NCI-H510A (cell line): ENCODE measurements at places on chromosomes 2 and 18.
A peak's percentile ranks its signal among the peaks of the same experiment; 100 is the strongest.

DNA sequence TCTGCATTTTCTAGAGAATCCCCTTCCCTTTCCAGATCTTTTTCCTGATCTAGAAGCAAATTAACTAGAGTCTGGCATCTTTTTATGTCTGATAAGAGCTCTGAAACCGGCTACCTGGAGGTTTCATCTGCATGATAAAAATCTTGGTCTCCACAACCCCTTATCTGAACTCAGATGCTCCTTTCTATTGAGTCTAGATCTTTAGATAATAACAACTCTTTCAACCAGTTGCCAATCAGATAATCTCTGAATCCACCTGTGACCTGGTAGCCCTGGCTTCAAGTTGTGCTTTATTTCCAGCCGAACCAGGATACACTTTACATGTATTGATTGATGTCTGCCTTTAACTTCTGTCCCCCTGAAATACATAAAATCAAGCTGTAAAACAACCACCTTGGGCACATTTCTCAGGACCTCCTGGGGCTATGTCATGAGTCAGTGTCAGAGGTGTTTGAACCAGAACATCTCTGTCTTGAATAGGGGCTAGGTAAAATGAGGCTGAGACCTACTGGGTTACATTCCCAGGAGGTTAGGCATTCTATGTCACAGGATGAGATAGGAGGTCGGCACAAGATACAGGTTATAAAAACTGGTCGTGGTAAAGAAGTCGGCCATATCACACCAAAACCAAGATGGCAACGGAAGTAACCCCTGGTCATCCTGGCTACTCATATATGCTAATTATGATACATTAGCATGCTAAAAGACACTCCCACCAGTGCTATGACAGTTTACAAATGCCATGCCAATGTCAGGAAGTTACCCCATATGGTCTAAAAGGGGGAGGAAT lies 20.8 kb downstream of the RALBP1 start:
- no peak for DNase-seq

- no peak for DNase-seq
Measured at GRCh38 chr2:151766437-151767153, 32.3 kb upstream of the NEB start.

GRCh38 chr2:46387292-46387691 lies 90.1 kb downstream of the EPAS1 start:
- no peak for DNase-seq

DNA sequence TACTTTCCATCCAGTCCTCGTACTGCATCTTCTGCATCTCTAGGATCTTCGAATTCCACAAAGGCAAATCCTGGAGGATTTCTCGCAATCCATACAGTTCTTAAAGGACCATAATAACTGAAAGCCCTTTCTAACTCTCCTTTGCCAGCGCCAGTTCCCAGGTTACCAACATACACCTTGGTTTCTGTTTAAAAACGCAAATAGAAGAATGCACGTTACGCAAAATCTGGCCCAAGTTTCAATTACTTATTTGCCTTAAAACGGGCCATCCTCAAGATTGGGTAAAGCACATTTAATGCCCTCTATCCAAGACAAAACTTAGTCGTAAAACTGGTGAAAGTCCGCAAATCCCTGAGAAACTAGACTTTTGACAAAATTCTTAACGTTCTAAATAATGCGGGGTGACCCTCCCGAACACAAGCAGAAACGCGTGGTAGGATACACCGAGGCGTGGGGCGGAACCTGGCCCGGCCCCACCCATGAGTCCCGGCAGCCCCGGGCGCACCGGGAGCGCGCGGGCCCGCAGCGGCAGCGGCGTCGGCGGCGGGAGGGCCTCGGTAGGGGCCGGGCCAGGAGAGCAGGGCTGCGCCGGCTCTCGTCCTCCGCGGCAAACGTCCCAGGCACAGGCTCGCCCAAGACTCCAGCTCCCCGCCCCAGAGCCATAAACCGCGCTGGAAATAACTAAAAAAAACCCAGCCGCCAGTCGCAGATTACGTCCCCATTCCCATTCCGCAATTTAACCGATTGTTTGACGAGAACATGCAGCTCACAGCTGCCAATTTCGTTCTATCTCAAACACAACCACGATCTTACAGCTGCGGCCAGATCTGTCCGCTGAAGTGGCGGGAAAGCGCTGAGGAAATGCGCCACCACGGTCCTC lies 910 bp downstream of the SRSF7 start:
- DNase-seq: peak; percentile 27

DNA sequence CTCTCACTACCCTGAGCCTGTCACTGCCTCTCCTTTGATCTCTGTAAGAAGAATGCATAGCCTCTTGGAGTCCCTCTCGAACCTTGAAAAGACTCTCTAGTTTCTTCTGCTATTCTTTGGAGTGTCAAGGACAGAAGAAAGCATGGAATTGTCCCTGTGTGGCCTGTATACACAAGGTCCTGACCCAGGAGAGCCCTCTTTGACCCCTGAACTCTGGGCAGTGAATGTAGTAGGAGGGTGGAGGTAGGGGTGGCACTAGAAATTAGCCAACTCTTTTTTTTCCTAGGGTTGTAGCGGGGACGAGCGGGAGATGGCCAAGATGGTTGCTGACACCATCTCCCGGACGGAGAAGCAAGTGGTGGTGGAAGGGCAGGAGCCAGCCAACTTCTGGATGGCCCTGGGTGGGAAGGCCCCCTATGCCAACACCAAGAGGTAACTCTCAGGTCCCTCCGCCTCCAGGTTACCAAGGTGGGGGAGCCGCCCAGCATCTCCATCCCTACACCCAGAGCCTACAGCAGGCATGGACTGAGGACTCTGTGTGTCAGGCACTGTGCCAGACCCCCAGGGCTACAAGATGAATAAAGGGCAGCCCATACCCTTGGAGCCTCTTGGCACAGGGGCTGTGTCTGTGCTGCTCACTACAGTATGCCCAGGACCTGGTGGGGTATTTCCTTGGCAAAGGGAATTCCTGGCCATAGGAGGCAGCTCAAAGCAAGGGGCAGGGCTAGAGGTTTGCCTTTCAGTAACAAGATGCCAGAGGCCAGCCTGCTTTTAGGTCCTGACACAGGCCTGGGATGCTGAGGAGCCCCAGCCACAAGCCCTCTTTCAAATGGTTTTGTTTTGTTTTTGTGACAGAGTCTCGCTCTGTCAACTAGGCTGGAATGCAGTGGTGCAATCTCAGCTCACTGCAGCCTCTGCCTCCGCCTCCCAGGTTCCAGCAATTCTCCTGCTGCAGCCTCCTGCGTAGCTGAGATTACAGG lies 16.4 kb downstream of the VIL1 start:
- DNase-seq: no peak

- DNase-seq: peak; percentile 23
Measured at GRCh38 chr2:238910751-238911351, 63.0 kb downstream of the TWIST2 start.
